Cardiac septum (tissue), 1 donor: ENCODE measurements at places on chromosomes 13 and 19. TPM values are rescaled to one million over a fixed set of nuclear protein-coding genes. Genes with fewer than 3 reads are reported as not detected.

APOC4 gene
- total RNA-seq = not detected

CAMSAP3 gene
- not detected for total RNA-seq

DLEU7 gene
- total RNA-seq = not detected

ATP8B3 gene
- total RNA-seq = 0.78 TPM

SHISA2 gene
- 0.89 TPM for total RNA-seq

MBD3L2 gene
- total RNA-seq = not detected

TBC1D17 gene
- 48.0 TPM for total RNA-seq

ARGLU1 gene
- total RNA-seq = 36.8 TPM

ACER1 gene
- not detected for total RNA-seq

RGCC gene
- 41.4 TPM for total RNA-seq

ZSCAN1 gene
- total RNA-seq = not detected

FUT1 gene
- 1.6 TPM for total RNA-seq

CCDC97 gene
- 17.0 TPM for total RNA-seq

ZNF784 gene
- 10.9 TPM for total RNA-seq

CYP4F8 gene
- not detected for total RNA-seq

PTPRH gene
- 3.7 TPM for total RNA-seq

KXD1 gene
- 59.6 TPM for total RNA-seq

NOP53 gene
- total RNA-seq = 136 TPM

MEIOSIN gene
- not detected for total RNA-seq

LYL1 gene
- 9.4 TPM for total RNA-seq

PRODH2 gene
- total RNA-seq = not detected

ZNF730 gene
- total RNA-seq = 0.57 TPM

CRLF1 gene
- 29.6 TPM for total RNA-seq

ADGRE3 gene
- 0.46 TPM for total RNA-seq

KLK12 gene
- total RNA-seq = not detected

SELENOV gene
- not detected for total RNA-seq

BRSK1 gene
- total RNA-seq = 8.8 TPM

OR7A5 gene
- total RNA-seq = not detected

IGFL2 gene
- not detected for total RNA-seq

CARS2 gene
- total RNA-seq = 48.3 TPM

ATP4A gene
- total RNA-seq = not detected

ZNF433 gene
- 4.3 TPM for total RNA-seq

IFNL1 gene
- total RNA-seq = not detected

PCDH20 gene
- total RNA-seq = 6.4 TPM

HRC gene
- total RNA-seq = 907 TPM

CNFN gene
- 0.67 TPM for total RNA-seq

TFPT gene
- total RNA-seq = 15.2 TPM
